NCI-H2107 (cell line): ENCODE measurements at places on chromosomes 11 and 22.

DNA sequence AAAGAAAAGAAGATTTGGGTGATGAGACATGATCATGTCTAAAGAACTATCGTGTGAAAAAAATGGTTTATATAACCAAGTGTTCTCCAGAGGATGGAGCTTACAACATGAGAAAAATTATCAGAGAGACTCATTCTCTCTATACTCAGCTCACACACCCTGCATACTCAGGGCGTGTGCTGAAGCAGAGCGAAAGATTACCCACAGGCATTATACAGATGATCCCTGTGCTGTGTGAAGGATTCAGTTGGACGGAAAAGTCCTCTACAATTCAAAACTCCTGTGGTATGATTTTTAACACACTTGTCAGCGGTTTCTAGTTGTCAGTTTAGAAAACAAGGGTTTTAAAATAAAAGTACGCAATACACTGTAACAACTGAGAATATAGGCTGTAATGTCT, 267.3 kb downstream of the DLG2 start:
- no peak for DNase-seq

DNA sequence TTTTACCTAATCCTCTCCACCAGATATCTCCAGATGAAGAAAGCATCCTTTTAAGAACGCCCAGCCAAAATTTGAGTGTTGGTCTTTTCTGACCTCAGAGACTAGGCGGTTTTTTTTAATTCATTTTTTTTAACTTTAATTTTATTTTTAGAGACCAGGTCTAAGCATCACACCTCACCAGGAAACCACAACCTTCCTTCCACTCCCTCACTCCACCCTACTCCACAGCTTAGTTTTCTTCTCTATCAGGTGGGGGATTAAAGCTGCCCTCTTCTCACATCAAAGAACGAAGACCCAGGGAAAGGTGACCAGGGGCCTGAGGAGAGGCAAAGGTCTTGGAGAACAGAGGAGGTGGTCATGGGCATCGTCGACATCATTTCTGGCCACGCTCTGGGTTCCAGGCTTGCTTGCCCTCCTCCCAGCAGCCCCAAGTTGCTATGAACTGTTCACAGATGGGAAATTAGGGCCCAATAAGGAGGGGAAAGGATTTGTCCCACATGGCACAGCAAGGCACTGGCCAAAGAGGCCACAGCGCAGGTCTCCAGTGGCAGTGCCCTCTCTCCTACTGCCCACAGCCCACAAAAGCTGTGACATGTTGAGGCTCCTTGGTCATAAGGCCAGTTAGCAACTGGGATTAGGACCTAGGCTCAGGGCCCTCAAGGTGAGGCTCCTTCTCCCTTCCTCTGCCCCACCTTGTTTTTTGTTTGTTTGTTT, 1.4 kb upstream of the PEX16 start:
- DNase-seq: no peak

GRCh38 chr22:17734187-17734586, 40.1 kb downstream of the BID start:
- no peak for DNase-seq

GRCh38 chr22:28771195-28771791, 1.2 kb upstream of the CCDC117 start:
- no peak for DNase-seq

- DNase-seq: no peak
Measured at GRCh38 chr11:128522943-128523518, 64.3 kb downstream of the ETS1 start.
